Omental fat pad (tissue), 4 donors: ENCODE measurements at places on chromosomes 5 and 9.

GRCh38 chr9:107229241-107229741 lies 53.8 kb upstream of the RAD23B start:
- DNase-seq = no peak

DNA sequence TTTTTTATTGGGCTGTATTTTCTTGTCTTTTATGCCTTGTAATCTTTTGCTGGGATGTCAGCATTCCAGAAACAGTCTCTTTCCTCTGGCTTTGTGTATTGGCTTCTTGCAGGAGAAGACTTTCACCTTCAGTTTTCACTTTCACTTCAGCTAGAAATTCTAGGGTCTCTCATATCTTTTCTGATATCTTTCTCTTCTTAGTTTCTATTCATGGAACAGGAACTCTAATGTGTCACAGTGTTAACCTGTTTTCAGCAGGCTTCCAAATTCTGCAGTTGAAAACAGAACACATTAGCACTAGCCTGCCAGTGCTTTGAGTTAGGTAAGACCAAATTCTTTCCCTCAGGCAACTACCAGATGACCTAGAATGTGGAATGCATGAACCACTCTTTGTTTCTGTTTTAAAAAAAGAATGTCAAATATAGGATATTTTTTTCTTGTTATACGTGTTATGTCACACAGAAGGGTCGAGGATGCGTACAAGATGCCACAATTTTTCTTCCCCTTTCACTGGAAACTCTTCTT lies 164.7 kb downstream of the TUSC1 start:
- DNase-seq = no peak

- no peak for DNase-seq
Observed at GRCh38 chr9:119181561-119181960, 187.7 kb downstream of the BRINP1 start.

GRCh38 chr9:126016579-126017290 lies 269.6 kb downstream of the PBX3 start:
- DNase-seq = no peak

DNA sequence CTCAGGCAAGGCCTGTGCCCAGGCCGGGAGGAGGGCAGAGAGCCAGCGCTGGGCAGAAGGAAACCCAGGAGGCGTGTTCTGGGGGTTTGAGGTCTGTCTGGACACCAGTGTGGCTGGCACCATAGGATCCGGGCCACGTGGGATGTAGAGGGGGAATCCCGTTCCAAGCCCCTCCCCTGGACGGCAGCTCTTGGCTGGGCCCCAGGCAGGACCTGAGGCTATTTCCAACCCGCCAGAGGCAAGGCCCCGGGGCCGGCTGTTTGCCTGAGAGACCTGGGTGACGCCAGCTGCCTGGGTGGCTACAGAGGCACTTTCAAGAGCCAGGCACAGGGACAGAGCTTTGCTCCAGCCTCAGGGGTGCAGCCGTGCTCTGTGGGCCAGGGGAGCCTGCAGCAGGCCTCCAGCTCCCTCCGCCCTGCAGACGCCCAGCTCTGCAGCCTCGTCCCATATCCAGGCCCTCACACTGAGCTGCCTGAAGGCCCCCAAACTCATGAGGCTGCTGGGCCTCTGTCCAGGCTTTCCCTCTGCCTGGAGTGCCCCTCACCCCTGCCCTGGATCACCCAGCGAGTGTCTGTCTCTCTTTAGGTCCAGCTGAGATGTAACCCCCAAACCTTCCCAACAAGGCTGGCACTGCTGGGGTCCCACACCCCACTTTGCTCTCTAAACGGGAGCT lies 56.6 kb upstream of the EGFL7 start:
- DNase-seq = no peak

DNA sequence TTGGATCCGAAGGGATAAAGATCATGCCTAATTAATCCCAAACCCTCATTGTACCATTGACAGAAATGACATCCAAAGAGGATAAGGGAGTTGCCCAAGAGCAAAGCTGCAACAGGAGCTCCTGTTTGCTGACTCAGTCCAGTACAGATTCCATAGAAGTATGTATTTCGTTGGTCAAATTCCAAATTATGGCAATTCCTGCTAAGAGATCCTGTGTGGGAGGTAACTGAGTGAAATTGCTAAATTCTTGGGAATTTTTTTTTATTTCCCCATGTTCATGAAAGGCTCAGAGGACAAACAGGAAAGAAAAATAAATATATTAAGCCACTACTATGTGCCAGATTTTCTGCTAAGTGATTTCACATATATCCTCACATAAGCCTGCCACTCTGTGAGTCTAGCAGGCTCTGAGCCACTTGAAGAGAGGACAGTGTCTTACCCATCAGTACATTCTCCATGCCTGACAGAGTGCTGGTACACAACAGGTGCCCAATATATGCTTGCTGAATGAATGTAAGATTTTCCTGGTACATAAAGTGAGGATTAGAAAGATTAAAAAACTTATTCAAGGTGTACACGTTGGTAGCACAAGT lies 132.7 kb downstream of the GLIS3 start:
- no peak for DNase-seq

- no peak for DNase-seq
Observed at GRCh38 chr5:27472000-27472763, 433.8 kb upstream of the CDH9 start.

GRCh38 chr5:140556438-140556837 lies 835 bp downstream of the SRA1 start:
- DNase-seq = no peak

GRCh38 chr9:134546246-134546731 lies 95.3 kb upstream of the COL5A1 start:
- DNase-seq = no peak
